ENCODE measurements at places on chromosomes 3 and 15.
A peak's percentile ranks its signal among the peaks of the same experiment; 100 is the strongest.

DNA sequence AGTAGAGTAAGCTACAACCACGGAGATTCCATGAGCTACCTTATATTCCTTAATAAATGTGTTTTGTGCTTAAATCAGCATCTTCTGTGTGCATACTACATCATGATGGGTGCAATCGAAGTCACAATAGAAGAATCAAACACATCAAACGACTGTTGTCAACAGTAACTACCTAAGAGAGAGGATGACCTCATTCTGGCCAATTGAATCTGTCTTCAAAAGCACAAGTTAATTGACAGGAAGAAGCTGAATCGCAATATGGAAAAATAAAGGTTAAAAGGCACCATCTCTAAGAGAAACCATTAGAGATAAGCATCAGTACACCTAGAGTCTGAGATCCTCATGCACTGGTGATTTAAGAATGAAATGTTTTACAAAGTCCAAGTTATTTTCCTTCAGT is 39.0 kb downstream of the CD200R1L start:
- DNase-seq = no peak
- peaks cover 9% of the 10 kb centered on the region for H3K4me1 ChIP-seq
- no peaks in the 10 kb centered on the region for H3K36me3 ChIP-seq
- H3K27me3 ChIP-seq = no peaks in the 10 kb centered on the region
- H3K27ac ChIP-seq = no peak overlapping the region

DNA sequence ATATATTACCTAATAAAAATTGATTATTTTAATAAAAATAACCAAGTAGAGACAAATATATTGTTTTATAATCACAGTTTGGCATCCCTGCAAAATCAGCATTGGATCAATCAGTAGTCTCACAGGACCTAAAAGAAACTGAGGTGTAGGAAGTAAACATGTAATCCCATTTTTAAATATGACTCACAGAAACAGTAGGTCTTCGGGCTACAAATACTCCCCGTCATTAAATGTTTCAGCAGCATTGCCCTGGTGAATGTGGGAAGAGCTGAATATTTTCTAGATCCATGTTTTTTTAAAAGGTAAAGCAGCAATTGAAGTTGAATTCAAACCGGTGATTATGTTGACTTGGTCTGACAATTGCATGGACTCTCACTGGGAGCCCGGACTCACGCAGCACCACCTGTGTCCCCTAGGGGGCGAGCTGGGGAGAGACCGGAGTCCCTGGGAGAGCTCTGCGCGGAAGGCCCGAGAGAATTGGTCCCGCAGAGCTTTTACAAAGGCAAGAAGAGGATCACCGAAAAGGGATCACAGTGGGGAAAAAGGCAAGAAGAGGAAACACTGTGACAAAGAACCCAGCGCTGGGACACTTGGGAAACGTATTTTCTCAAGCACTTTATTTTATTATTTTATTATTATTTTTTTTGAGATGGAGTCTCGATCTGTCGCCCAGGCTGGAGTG is 17.2 kb upstream of the USP3 start:
- H3K27ac ChIP-seq = peak overlapping the region; percentile 66
- peaks cover 55% of the 10 kb centered on the region for H3K4me1 ChIP-seq
- peak overlapping the region; percentile 40 for H3K4me3 ChIP-seq
- no peaks in the 10 kb centered on the region for H3K36me3 ChIP-seq
- DNase-seq = peak; percentile 87

- H3K36me3 ChIP-seq = peaks cover 40% of the 10 kb centered on the region
- H3K27ac ChIP-seq = peak overlapping the region; percentile 99
- H3K27me3 ChIP-seq = no peaks in the 10 kb centered on the region
- peak overlapping the region; percentile 78 for H3K4me3 ChIP-seq
These were observed 41.2 kb downstream of the KLF13 start for GRCh38 chr15:31367730-31368344.

GRCh38 chr3:179528772-179529171 is 34.0 kb upstream of the ACTL6A start:
- H3K27me3 ChIP-seq = no peaks in the 10 kb centered on the region
- H3K27ac ChIP-seq = no peak overlapping the region
- no peak overlapping the region for H3K4me3 ChIP-seq
- no peaks in the 10 kb centered on the region for H3K4me1 ChIP-seq

GRCh38 chr15:42411884-42412283 is 52.6 kb downstream of the CAPN3 start:
- no peaks in the 10 kb centered on the region for H3K4me1 ChIP-seq
- no peak for DNase-seq
- no peak overlapping the region for H3K27ac ChIP-seq
- no peak overlapping the region for H3K4me3 ChIP-seq
- peaks cover 10% of the 10 kb centered on the region for H3K36me3 ChIP-seq

DNA sequence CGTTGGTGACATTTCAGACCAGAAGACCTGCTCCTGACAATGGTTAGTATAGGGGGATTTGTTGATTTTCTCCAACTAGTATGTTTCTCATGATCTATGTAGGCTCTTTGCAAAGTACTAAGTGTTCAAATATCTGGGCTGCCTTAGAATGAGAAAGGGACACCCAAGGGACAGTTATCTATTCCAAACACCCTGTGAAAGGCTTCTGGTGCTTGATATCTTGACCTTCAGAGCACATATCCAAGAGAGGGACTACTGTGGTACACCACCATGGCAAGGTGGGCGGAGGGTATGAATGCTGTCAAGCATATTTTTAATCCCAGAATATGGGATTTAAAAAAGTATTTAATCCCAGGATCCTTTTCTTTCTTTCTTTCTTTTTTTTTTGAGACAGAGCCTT is 1.1 kb downstream of the FANCD2OS start:
- DNase-seq = no peak
- no peaks in the 10 kb centered on the region for H3K4me1 ChIP-seq
- no peak overlapping the region for H3K4me3 ChIP-seq
- peaks cover 9% of the 10 kb centered on the region for H3K36me3 ChIP-seq
- H3K27ac ChIP-seq = no peak overlapping the region
- H3K27me3 ChIP-seq = no peaks in the 10 kb centered on the region

DNA sequence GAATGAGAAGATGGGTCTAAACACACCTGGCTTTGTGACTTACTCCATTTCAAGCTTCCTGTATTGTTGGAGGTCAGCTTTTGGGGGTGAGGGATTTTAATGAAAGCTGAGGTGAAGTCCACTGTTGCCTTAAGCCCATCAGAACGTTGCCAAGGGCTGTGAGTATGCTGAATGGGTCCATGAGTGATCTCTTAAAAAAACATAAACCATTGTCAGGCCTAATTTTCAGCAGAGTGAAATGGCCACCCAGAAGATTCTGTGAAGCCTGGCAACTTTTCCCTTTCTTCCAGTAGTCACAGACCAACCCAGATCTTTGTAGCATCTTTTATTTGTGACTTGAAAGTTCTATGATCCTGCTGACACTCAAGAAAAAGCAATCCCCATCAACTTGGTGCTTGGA is 87.0 kb downstream of the SMAD3 start:
- H3K36me3 ChIP-seq = peaks cover 18% of the 10 kb centered on the region
- no peak overlapping the region for H3K4me3 ChIP-seq
- peaks cover 48% of the 10 kb centered on the region for H3K4me1 ChIP-seq
- no peak overlapping the region for H3K27ac ChIP-seq

- H3K27me3 ChIP-seq = no peaks in the 10 kb centered on the region
- DNase-seq = peak; percentile 56
- no peak overlapping the region for H3K4me3 ChIP-seq
- H3K36me3 ChIP-seq = no peaks in the 10 kb centered on the region
- H3K27ac ChIP-seq = peak overlapping the region; percentile 26
- peaks cover 4% of the 10 kb centered on the region for H3K4me1 ChIP-seq
These were observed 101.1 kb downstream of the DAPK2 start for GRCh38 chr15:63945007-63945788.

- H3K27ac ChIP-seq = no peak overlapping the region
- H3K4me1 ChIP-seq = no peaks in the 10 kb centered on the region
These were observed 869.2 kb downstream of the IGSF11 start for GRCh38 chr3:118165413-118165812.

DNA sequence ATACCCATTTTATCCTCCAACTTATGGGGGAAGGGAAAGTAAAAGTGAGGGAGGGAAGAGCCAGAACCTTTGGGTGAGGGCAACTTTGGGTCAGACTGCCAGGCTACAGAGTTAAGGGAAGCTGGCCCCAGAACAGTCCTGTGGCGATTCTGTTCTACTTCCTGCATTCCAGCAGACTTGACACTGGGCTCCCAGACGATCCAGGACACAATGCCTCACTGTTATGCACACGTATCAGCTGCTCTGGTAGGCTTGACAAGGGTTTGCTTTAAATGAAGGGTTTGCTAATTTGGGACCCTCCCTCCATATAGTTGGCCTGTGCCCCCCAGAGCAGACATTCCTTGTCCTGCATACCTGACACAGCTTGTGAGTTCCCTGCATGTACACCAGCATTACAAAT is 10.7 kb downstream of the GORASP1 start:
- no peak for DNase-seq
- no peak overlapping the region for H3K4me3 ChIP-seq
- no peak overlapping the region for H3K27ac ChIP-seq
- peaks cover 8% of the 10 kb centered on the region for H3K36me3 ChIP-seq
- no peaks in the 10 kb centered on the region for H3K27me3 ChIP-seq
- H3K4me1 ChIP-seq = peaks cover 6% of the 10 kb centered on the region

GRCh38 chr15:25860885-25861866 is 2.0 kb downstream of the ATP10A start:
- peak; percentile 32 for DNase-seq
- H3K4me1 ChIP-seq = peaks cover 46% of the 10 kb centered on the region
- peaks cover 4% of the 10 kb centered on the region for H3K27me3 ChIP-seq
- peak overlapping the region; percentile 94 for H3K27ac ChIP-seq
- peak overlapping the region; percentile 93 for H3K4me3 ChIP-seq

DNA sequence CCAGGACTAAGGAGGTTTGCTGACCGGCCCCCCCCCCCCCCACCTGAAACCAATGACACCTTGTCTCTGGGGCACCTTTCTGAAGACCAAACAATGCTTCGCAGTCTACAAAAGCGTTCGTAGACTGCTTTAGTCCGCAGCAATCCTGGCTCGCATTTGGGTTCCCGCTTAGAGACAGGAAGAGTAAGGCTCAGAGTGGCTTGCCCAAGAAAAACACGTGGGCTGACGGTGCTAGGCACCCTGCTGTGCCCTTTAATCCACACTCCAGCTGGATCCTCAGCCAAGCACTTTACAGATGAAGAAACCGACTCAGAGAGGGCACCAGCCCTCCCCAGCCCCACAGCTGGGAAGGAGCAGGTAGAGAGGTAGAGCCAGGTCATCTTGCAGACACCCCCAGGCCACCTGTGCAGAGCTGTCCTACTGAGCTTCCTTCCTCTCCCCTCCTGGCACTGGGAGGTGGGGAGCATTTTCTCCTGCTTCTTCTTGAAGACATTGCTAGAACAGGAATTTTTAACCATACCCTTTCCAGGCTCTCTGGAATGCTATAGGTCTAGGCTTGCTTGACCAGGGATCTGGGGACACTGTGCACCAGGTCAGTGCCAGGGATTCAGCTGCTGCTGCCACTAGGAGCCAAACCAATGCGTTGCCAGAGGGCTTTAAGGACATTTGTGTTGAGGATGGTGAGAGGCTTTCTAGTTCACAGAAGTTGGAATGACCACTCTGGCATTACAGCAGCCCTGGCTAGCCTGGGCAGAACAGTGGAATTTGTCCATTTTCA is 1.0 kb upstream of the KLF15 start:
- no peak overlapping the region for H3K27ac ChIP-seq
- H3K36me3 ChIP-seq = no peaks in the 10 kb centered on the region
- H3K4me1 ChIP-seq = peaks cover 6% of the 10 kb centered on the region

GRCh38 chr3:155846119-155846518 is 8.1 kb downstream of the SLC33A1 start:
- H3K4me3 ChIP-seq = peak overlapping the region; percentile 6
- peaks cover 12% of the 10 kb centered on the region for H3K36me3 ChIP-seq
- no peak overlapping the region for H3K27ac ChIP-seq
- H3K27me3 ChIP-seq = no peaks in the 10 kb centered on the region
- DNase-seq = no peak
